ENCODE measurements at places on chromosomes 12 and 14.

- no peak for DNase-seq
Measured at GRCh38 chr12:53169644-53170043, 10.9 kb upstream of the ZNF740 start.

GRCh38 chr12:72491426-72491825, 219.3 kb downstream of the TRHDE start:
- DNase-seq, result no peak

GRCh38 chr12:5043589-5044419, at the start of gene KCNA5:
Gene KCNA5, plus strand, starts transcription at chr12:5043879. Its CDS starts 269 bp downstream, at chr12:5044148.
- DNase-seq, result peak; percentile 74

DNA sequence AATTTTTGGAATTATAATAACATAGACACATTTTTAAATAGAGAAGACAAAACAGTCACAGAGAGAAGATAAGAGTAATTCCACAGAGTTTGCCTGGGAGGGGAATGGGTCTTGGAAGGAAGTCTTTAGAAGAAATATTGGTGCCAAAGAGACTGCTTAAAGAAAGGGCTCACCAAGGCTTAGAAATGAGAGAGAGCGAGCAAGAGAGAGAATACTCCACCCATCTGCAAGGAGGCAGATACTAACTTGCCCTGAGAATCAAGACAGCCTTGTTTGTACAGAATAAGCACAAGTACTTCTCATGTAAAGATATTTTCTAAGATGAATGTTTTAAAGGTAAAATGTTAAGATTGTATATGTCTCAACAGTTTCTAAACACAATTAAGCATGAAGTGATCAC, 165.5 kb downstream of the SLC38A4 start:
- DNase-seq, result no peak

DNA sequence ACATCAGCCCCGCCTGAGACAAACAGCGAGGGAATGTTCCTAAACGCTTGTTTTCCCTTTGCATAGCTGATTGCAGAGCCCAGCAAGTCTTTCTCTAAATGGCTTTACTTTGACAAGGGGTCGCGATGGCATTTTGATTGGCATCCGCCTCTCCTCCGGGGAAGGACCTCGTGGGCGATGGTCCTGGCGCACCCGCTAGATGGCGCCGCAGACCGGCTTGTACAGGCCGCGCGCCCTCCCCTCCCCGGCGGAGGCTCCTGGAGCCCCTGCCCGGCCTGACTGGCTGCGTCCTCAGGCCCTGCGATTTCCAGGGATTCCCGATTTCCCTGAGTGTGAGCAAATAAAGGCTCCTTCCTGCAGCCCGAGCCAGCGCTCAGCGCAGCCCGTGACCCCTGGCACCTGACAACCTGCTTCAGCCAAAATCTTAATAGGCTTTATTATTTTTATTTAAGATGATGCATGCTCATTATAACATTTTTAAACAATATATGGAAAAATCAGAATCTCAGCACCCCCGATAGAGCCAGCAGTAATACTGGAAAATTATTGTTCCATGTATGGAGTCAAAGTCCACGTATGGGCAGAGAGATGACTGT, 468.3 kb downstream of the AACS start:
- no peak for DNase-seq

DNA sequence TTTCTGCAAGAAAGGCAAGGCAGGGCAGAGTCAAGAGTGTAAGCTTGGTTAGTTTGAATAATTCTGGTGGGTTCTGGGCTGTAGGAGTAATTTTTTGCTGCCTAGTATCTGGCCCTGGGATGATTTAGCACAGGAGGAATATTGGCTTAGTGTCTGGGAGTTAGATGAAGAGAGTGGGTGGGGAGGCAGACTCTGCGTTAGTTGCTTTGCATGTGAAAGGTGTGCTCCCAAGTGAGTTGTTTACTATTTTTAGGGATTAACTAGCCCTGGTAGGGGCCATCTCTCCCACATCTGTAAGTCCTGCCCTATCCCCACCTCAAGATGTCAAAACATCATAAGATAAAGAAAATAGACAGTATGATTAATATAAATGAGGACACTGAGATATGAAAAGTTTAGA, 249.7 kb downstream of the LRIG3 start:
- DNase-seq, result no peak

DNA sequence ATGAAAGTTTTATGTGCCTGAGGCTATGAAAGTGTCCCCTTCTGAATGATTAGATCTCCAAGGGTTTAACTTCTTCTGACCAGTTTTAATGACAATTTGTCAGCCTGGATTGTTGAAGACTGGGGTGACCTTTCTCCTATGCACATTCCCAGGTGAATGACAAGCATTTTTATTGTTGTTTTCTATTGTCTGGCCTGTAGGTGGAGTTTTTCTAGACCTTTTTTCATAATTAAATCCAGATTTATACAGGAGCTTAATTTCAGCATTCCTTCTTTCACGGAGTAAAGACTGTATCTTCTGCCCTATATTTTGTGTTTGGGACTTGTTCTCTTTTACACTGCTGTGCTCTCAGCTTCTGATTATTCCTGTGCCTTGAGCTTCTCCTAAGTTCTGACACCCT, 125.0 kb upstream of the FAR2 start:
- DNase-seq, result no peak

GRCh38 chr12:113933201-113933786, 32.8 kb downstream of the RBM19 start:
- DNase-seq, result no peak

DNA sequence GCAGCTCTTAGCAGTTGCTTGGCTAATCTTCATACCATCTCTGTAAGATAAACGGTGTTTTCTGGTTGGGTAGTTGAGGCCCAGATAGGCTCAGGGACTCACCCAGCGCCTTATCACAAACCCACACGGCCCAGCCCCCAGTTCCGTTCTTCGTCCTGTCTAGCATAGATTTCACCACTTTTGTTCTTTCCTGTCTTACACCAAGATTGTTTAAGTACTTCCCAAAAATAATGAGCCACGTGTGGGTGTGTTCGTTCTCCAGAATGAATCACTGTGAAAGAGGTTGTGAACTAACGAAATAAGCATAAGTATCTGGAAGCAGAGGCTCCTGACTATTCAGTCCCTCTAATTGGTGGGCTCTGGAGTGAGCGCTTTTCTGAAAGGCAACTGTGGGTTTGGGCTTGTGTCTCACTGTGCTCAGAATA, 21.4 kb downstream of the ACVR1B start:
- no peak for DNase-seq

DNA sequence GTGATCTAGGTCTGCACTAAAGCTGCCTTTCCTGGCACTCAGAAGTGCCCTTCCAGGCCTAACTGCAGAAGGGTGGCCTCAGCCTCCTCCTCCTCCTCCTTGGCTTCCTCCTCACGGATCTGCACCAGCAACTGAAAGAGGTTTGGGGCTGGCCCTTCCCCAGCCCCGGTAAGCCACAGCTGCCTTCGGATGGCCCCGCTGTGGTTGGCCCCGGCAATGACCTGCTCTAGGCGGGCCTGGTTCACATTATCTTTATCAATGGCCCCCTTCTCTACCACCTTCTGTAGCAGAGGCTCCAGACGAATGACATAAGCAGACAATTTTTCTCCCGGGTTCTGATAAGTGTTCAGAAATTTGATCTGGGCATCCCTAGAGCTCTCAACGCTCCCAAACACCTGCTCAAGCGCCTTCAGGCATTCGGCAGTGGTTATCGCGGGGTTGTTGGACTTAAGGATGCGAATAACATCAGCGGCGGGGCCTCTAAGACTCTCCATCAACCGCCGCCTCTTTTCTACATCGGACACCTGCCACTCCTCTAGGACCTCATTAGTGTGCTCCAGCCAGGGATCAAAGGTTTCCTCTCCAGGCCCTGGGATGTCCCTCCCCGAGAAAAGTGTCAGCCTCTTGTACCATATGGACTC, 1.5 kb downstream of the PNMA1 start:
- no peak for DNase-seq

GRCh38 chr14:79614448-79614847, 596.9 kb downstream of the DIO2 start:
- no peak for DNase-seq

DNA sequence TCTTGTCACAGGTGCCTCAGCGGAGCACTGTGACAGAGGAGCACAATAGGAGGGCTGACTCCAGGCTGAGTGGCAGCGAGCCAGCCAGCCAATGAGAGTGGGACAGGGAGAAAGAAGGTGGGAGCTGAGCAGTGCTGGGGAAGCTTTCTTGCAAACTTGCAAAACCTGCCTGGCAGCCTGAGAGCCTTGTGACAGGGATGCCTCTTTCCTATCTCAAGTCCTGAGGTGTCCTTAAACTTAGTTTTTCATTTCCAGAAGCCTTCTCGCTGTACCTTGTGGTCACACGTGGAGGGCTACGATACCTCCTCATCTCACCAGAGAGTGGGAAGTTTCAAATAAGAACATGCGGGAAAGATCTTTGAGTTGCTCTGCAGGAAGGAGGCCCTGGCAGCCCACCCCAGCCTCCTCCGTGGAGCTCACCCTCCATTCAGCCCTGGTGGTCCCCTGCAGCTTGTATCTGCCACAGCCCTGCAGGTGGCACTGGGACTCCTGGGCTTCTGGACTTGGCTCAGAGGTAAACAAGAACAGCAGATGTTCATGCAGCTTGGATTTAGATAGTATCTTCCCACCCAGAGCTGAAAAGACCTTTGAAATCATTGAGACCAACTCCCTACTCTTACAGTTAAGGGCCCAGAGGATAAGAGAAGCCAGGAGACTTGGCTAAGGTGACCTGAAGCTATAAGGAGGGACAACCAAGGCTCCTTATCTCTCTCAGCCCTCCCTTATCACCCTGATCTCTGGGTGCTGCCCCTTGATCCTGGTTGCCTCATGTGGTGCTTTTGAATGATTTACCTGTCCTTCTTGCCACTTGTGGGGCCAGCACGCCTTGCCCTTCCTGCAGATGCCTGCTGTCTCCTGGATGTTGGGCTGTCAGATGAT, 153.5 kb upstream of the MAX start:
- DNase-seq, result no peak

DNA sequence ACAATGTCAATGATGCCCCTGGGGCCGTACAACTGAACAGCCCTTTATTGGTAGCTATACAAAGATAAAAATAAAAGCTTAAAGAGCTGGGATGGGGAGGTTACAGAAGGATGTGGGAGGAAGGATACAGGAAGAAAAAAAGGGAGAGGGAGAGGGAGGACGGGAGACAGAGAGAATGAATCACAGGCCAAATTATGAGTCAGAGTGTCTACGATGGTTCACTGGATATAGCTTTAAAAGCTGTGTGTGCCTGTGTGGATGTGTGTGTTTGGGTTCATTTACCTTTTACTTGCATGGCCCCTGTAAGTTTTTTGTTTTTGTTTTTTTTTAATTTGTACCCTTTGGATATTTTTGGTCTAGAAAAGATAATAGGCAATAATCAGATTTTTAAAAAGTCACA, 111.9 kb downstream of the CCDC60 start:
- DNase-seq, result no peak

GRCh38 chr12:115870510-115870909, 407.0 kb downstream of the MED13L start:
- no peak for DNase-seq

DNA sequence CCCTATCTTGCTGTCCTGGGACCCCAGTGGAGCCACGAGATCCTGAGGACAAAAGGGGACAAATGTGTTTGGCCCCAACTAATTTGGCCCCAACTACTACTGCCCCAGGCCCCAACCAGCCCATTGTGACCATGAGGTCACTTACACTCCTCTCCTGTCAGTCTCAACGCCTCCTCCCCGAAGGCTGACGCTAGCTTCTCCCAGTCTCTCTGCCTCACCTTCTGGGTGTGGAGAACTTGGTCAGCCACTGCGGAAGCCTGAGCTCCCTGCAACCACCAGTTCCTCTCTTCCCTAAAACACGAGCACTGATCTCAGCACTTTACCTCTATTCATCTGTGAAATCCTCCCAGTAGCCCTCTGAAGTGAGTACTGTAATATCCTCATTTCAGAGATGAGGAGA, 13.3 kb downstream of the FAM181A start:
- DNase-seq, result no peak

GRCh38 chr12:97943359-97943758, 480.8 kb downstream of the RMST start:
- no peak for DNase-seq

- DNase-seq, result no peak
Measured at GRCh38 chr14:103023881-103024473, 33.4 kb downstream of the CDC42BPB start.

DNA sequence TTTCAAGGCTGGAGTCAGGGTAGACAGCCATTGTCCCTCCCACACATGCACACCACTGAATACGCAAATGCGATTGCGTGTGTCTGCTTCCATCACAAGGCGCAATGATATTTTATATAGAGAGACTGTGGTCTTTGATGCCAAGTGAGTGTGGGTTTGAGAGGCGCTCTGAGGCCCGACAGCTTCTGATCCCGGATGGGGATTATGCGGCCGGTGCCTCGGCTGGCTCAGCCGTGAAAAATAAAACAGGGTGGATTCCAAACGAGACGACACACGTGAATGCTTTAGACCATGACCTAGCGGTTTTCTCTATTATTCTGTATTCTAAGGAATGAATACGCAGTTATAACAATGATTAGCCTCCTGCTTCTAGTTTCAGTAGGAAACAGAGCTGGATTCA, 72.5 kb downstream of the TMEM132D start:
- no peak for DNase-seq

DNA sequence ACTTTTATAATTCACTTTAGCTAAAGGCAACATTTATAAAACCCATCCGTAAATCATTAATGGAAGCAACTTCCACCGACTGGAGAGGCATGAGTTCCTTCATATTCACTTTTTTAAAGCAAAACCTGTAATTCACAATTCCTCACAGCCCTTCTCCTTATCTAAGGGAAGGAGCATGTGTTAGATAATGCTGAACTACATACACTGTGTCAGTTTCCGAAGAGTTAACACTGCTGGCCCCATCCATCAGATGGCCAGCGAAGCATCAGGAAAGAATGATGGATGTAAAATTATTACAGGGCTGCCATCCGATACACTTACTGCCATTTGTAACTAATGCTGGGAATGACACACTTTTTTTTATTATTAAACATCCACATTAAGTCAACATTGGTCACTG, 392.8 kb downstream of the SOX5 start:
- no peak for DNase-seq

GRCh38 chr14:67766035-67766680, 50.2 kb downstream of the ZFYVE26 start:
- DNase-seq, result no peak

GRCh38 chr12:100698518-100698917, 96.1 kb upstream of the ANO4 start:
- DNase-seq, result no peak

DNA sequence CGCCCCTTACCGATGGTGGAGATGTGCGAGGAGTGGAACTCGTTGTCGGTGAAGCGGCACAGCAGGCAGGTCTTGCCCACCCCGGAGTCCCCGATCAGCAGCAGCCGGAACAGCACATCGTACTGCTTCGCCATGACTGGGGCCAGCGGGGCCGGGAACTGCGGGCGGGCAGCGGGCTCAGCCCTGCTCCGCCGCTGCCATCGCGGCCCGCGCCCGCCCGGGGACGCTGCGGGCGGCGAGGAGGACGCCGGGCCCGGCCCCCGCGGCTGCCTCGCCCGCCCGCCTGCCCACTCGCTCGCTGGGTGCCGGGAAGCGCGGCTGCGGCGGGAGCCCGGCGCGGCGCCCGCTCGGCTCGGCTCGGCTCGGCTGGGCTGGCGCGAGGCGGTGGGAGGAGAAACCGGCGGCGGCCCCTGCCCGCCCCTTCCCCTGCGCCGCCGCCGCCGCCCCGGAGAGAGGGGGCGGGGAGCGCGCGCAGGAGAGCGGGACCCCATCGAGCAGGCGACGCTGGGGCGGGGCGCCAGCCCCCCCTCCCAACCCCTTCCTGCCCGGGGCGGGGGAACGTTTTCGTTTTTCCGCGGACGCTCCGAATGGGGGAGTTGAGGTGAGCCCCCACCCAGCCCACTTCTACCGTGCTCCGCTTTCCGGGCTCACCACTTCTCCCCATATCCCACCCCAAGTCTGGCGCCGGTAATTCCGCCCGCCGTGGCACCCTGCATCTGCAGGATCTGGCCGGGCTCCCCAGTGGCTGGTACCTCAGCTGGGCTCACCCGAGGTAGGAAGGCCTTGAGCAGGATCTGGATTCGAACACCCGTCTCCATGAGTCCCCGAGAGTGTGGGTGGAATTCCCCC, at the start of gene RAB15:
RAB15 (minus strand) TSS at position 394 of the 849 bp plus-strand sequence; CDS start at position 134, 260 bp downstream.
- peak; percentile 80 for DNase-seq
